ENCODE measurements at places on chromosomes 7 and 10. TPM values are rescaled to one million over a fixed set of nuclear protein-coding genes. Genes with fewer than 3 reads are reported as not detected.

Gene HGF
- 0.15 TPM for total RNA-seq

GRCh38 chr10:32890444-32890843, 67.6 kb downstream of the ITGB1 start:
- no peaks in the 10 kb centered on the region for H3K27me3 ChIP-seq
- no peak for DNase-seq
- H3K4me3 ChIP-seq = no peak overlapping the region

GRCh38 chr7:127151379-127151778, 101.4 kb downstream of the GRM8 start:
- no peak overlapping the region for H3K27ac ChIP-seq
- H3K4me1 ChIP-seq = no peaks in the 10 kb centered on the region
- H3K27me3 ChIP-seq = peaks cover 22% of the 10 kb centered on the region
- H3K4me3 ChIP-seq = no peak overlapping the region
- H3K36me3 ChIP-seq = no peaks in the 10 kb centered on the region

Gene ALOX5
- total RNA-seq = 6.1 TPM

Gene PILRA
- 1.8 TPM for total RNA-seq

- DNase-seq = no peak
- no peak overlapping the region for H3K27ac ChIP-seq
- no peaks in the 10 kb centered on the region for H3K36me3 ChIP-seq
- H3K4me1 ChIP-seq = no peaks in the 10 kb centered on the region
- H3K4me3 ChIP-seq = no peak overlapping the region
Observed at GRCh38 chr7:48245751-48246472, 74.7 kb downstream of the ABCA13 start.

GRCh38 chr10:61721431-61721830, 58.7 kb downstream of the CABCOCO1 start:
- H3K36me3 ChIP-seq = no peaks in the 10 kb centered on the region
- H3K27me3 ChIP-seq = no peaks in the 10 kb centered on the region
- no peak overlapping the region for H3K4me3 ChIP-seq
- DNase-seq = no peak

DNA sequence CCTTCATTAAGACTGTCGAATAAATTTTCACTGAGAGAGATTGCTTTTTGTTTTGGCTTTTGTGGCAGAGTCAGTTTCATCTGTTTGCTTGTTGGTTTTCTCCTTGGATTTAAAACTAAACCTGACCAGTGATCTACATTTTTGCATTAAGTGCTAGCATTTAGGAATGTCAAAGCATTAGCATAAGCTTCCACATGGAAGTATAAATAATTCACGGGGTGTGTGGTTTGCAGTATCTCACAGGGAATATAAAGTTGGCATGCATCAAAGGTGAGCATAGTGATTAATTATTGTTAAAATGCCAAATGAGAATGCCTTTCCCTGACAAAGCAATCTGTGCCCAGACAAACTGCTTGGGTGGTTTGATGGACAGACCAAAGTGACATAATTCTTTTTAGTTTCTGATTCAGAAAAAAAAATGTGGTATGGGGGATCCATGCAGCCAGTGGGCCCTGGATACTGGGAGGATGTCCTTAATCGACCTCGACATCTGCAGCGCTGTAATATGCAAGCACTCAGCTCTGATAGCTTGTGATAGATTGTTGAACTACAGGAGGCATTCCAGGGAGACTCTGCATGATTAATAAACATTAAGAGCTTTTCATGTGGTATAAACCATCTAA, 339.3 kb upstream of the POM121L12 start:
- H3K4me3 ChIP-seq = no peak overlapping the region
- no peaks in the 10 kb centered on the region for H3K27me3 ChIP-seq
- H3K4me1 ChIP-seq = no peaks in the 10 kb centered on the region
- no peak for DNase-seq

Gene CALY
- total RNA-seq = 0.47 TPM

Gene LRIT1
- not detected for total RNA-seq

Gene COL28A1
- total RNA-seq = 0.12 TPM

DNA sequence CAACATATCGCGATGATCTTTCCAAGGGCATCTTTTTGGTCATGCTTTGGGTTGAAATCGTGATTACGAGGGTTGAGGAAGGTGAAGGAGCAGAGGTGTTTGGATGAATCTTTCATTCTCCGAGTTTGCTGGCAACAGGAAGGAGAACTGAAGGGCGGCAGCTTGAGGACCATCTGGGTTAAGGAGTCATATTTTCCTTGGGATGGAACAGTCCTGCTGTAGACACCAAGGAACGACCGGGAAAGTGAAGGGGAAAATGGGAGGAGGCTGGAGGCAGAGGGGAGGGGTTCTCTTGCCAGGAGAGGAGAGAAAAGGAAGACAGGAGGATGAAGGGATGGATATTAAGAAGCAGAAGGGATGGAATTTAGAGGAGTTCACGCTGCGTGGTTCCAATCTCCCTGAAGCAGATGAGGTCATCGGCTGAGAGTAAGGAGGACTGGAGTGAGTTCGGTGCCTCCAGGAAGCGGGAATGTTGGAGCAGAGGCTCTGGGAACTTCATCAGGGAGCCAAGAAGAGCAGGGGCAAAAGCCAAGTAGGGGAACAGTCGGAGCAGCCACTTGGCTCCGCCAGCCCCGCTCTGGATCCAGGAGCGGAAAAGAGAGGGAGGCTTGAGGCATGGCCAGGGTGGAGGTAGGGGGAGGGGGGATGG, 116.6 kb upstream of the GALNT17 start:
- H3K4me3 ChIP-seq = no peak overlapping the region
- no peak for DNase-seq
- no peaks in the 10 kb centered on the region for H3K36me3 ChIP-seq
- no peaks in the 10 kb centered on the region for H3K27me3 ChIP-seq

DNA sequence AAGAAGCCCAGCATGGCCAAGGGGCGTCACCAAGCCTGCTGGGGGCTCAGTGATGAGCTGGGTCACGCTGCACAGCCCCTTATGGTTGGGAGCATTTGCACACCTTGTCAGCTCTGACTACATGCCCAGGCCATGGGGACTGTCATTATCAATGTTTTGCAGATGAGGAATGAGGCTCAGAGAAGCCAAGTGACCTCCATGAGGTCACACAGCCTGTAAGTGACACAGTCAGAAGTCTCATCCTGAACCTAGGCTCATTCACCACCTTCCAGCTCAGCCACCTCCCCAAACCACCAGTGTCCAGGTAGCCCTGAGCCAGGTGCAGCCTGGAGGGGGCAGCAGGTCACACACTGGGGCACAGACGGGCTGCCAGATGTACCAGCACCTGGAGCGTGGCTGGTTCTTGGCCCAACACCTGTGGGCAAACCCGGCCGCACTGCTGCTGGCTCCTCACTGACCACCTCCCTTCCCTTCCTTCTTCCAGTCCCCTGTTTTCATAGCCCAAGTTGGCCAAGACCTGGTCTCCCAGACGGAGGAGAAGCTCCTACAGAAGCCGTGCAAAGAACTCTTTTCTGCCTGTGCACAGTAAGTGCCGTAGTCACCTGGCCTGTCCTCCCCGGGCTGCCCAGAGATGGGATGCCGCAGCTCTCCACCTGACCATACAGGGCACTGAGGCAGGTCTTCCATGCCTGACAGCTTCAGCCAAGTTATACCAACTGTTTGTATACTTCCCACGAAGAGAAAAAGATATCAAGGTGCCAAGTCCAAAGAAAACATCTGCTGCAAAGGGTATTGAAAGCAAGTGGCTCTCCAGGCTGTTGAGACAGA, 119.6 kb downstream of the RGS10 start:
- no peak for DNase-seq
- H3K27ac ChIP-seq = no peak overlapping the region

- peak overlapping the region; percentile 39 for H3K4me3 ChIP-seq
- peaks cover 70% of the 10 kb centered on the region for H3K4me1 ChIP-seq
- H3K27ac ChIP-seq = peak overlapping the region; percentile 89
- DNase-seq = peak; percentile 73
- H3K27me3 ChIP-seq = no peaks in the 10 kb centered on the region
- no peaks in the 10 kb centered on the region for H3K36me3 ChIP-seq
Observed at GRCh38 chr10:47402641-47403301, 18.7 kb upstream of the ZNF488 start.

GRCh38 chr7:45160417-45160881, 2.9 kb downstream of the RAMP3 start:
- H3K4me1 ChIP-seq = no peaks in the 10 kb centered on the region
- no peak overlapping the region for H3K27ac ChIP-seq
- H3K36me3 ChIP-seq = no peaks in the 10 kb centered on the region
- no peak overlapping the region for H3K4me3 ChIP-seq
- DNase-seq = no peak
- no peaks in the 10 kb centered on the region for H3K27me3 ChIP-seq

Gene PLA2G12B
- total RNA-seq = not detected

GRCh38 chr7:113891031-113891350, 27.8 kb downstream of the PPP1R3A start:
- no peak overlapping the region for H3K27ac ChIP-seq
- H3K36me3 ChIP-seq = no peaks in the 10 kb centered on the region
- no peaks in the 10 kb centered on the region for H3K4me1 ChIP-seq
- H3K27me3 ChIP-seq = no peaks in the 10 kb centered on the region
